Omental fat pad (tissue), 4 donors: ENCODE measurements at places on chromosomes 1 and 21. TPM values are rescaled to one million over a fixed set of nuclear protein-coding genes. Genes with fewer than 3 reads are reported as not detected.

Gene FAM167B
- total RNA-seq: 3.4 TPM

Gene S100A9
- total RNA-seq: 471 TPM

Gene RFX5
- 50.6 TPM for total RNA-seq

- DNase-seq: no peak
These were observed 18.1 kb upstream of the TSPEAR start for GRCh38 chr21:44729336-44730027.

DNA sequence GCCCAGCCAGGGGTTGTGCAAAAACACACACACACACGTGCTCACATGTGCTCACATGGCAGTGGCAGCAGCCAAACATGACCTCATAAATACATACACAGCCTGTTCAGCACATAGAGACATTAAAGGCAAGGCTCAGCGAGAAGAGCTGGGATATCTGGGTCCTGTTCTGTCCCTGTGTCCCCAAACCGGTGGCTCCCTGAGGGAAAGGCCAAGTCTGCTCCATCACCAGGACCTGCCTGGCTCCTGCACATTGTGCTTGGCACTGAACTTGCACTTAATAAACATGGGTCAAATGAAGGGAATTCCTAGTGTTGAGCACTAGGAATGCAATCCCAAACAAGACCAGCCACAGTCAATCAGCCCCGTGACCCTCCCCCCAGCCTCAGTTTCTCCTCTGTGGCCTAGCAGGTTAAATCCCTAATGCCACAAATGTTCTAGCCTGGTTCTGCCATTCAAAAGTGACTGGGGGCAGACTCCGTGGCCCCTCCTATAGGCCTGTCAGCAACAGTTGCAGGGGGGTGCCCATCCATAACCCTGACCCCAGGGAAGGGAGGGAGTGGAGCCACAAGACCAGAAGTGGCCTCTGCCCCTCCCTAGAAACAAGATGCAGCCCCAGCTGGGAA is 160.9 kb upstream of the VAMP3 start:
- DNase-seq: no peak
